T-helper 1 cell treated with Interleukin-12 subunit alpha and Interleukin-12 subunit beta and Interleukin-4 antibody, amounts not matched to agents 30 ng/mL and 1 ng/mL, for 36 hours (primary cell): ENCODE measurements at places on chromosomes 12 and 14. TPM values are rescaled to one million over a fixed set of nuclear protein-coding genes. Genes with fewer than 3 reads are reported as not detected.

The TBX5 gene
- not detected in 2 replicates for total RNA-seq

The PNN gene
- total RNA-seq, result 80.3 and 83.3 TPM in 2 replicates

The ELK3 gene
- 49.9 and 52.0 TPM in 2 replicates for total RNA-seq

The CCDC85C gene
- total RNA-seq, result 8.4 and 9.8 TPM in 2 replicates

The ZBTB25 gene
- 28.2 and 28.3 TPM in 2 replicates for total RNA-seq

The NANOG gene
- not detected in 2 replicates for total RNA-seq

The PAN2 gene
- 32.7 and 44.2 TPM in 2 replicates for total RNA-seq

The C12orf54 gene
- not detected in 2 replicates for total RNA-seq

The HAL gene
- total RNA-seq, result 1.0 and 1.5 TPM in 2 replicates

The RND1 gene
- 4.0 and 5.6 TPM in 2 replicates for total RNA-seq

The RNF212B gene
- total RNA-seq, result not detected in 2 replicates

The MMP17 gene
- total RNA-seq, result 0.64 and 0.66 TPM in 2 replicates

The RHOJ gene
- total RNA-seq, result not detected in 2 replicates

The KRT5 gene
- total RNA-seq, result not detected in 2 replicates

The ENDOU gene
- total RNA-seq, result not detected in 2 replicates

The TMEM132D gene
- not detected in 2 replicates for total RNA-seq

The GLT1D1 gene
- 0.22 and 0.56 TPM in 2 replicates for total RNA-seq

The NINJ2 gene
- total RNA-seq, result 16.0 and 17.2 TPM in 2 replicates

The MYF5 gene
- not detected in 2 replicates for total RNA-seq

The TC2N gene
- 261 and 264 TPM in 2 replicates for total RNA-seq

The RFLNA gene
- not detected in 2 replicates for total RNA-seq

The TAS2R50 gene
- total RNA-seq, result 1.8 TPM in 2 replicates

The IAPP gene
- total RNA-seq, result not detected in 2 replicates

The PLEKHD1 gene
- total RNA-seq, result 0.12 and 0.20 TPM in 2 replicates

The RNASE8 gene
- total RNA-seq, result not detected in 2 replicates

The SERPINA3 gene
- not detected in 2 replicates for total RNA-seq

The ANO2 gene
- not detected in 2 replicates for total RNA-seq

The KRT85 gene
- total RNA-seq, result not detected in 2 replicates

The SLC35F4 gene
- total RNA-seq, result not detected in 2 replicates

The LRFN5 gene
- total RNA-seq, result not detected in 2 replicates

The PTPRR gene
- not detected in 2 replicates for total RNA-seq

The PRIMA1 gene
- not detected in 2 replicates for total RNA-seq

The HSPB8 gene
- not detected in 2 replicates for total RNA-seq

The INHBC gene
- total RNA-seq, result not detected in 2 replicates

The NOVA1 gene
- total RNA-seq, result 0.24 and 0.39 TPM in 2 replicates

The SIVA1 gene
- total RNA-seq, result 90.2 and 93.1 TPM in 2 replicates

The LALBA gene
- total RNA-seq, result not detected in 2 replicates

The CCDC184 gene
- total RNA-seq, result 0.12 and 0.32 TPM in 2 replicates

The PIWIL1 gene
- not detected in 2 replicates for total RNA-seq

The AQP2 gene
- total RNA-seq, result not detected in 2 replicates

The MYF6 gene
- not detected in 2 replicates for total RNA-seq

The FAM181A gene
- total RNA-seq, result not detected in 2 replicates

The ZDHHC22 gene
- not detected in 2 replicates for total RNA-seq

The NXPH4 gene
- total RNA-seq, result 0.37 and 0.56 TPM in 2 replicates
